ENCODE measurements at places on chromosomes 7 and 10. TPM values are rescaled to one million over a fixed set of nuclear protein-coding genes. Genes with fewer than 3 reads are reported as not detected.

GRCh38 chr10:78247266-78247665 is 213.6 kb downstream of the RPS24 start:
- DNase-seq: no peak
- H3K27me3 ChIP-seq: no peaks in the 10 kb centered on the region
- H3K27ac ChIP-seq: no peak overlapping the region
- no peaks in the 10 kb centered on the region for H3K36me3 ChIP-seq
- peaks cover 34% of the 10 kb centered on the region for H3K4me1 ChIP-seq

DNA sequence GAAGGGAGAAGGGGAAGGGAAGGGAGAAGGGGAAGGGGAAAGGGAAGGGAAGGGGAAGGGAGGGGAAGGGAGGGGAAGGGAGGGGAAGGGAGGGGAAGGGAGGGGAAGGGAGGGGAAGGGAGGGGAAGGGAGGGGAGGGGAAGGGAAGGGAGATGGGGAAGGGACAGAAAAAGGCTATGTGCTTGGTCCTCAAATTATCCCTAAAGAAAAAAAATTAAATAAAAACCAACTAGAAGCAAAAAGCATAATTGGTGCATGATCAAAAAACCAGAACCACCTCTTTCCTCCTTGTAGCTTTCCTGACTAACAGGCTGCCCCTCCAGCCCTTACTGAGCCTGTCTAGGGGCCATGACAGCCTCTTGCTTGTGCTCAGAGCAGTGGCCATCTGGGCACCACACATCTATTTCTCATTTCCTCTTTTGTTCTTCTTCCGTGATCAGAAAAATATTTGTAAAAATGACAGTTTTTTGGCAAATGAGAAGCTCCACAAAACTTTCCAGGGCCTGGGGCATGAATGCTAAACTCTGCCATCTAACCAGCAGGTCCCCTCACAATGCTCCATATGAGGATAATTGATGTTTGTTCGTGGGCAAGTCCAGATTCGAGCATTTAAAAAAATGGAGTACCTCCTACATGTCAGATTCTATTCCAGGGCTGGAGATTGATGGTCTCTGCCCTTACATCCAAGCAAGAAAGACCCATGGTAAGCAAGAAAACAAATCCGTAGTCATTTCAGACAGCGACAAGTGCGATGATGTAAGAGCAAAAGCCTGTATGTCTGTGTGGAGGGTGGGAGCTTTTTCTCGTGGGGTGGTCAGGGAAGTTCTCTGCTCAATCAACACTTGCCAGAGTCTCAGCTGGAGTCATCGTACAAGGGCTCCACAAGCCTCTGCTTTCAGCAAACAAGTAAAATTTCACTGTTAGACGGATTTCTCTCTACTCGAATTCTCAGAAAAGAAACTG is 320.9 kb downstream of the WDR11 start:
- no peak overlapping the region for H3K27ac ChIP-seq
- no peak overlapping the region for H3K4me3 ChIP-seq

- H3K27ac ChIP-seq: no peak overlapping the region
- H3K4me1 ChIP-seq: peaks cover 21% of the 10 kb centered on the region
- peak; percentile 78 for DNase-seq
- no peaks in the 10 kb centered on the region for H3K36me3 ChIP-seq
Measured at GRCh38 chr10:13659887-13660550, 73.3 kb downstream of the PRPF18 start.

FOXI2 gene
- not detected for total RNA-seq

DNA sequence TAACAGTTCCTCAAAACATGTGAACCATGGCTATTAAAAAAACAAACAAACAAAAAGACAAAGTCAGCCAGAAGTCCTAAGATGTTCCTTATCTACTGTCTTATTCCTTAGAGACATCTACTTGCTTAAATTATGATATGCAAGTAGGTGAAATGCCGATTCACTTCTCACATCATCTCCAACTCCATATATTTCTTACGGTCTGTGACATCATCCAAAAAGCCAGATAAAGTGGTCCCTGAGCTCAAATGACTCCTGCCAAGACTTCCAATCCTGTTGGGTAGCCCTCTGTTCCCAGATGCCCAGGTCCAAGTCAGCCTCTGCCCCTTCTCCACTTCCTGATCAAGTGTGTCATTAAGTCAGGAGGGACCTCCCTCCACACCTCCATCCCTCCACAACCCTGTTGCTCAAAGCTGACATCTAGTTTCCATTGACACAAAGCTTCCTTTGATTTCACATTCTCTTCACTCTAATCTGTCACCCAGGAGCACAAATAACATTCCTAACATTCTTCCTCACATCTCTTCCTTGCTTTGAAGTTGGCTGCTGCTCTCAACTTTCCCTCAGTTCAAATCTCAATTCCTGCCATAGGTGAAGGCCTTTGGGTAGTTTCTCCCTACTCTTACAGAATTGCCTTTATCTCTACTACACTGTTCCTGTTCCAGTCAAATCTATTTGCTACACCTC is 56.1 kb upstream of the PDLIM1 start:
- H3K27ac ChIP-seq: no peak overlapping the region
- H3K4me1 ChIP-seq: no peaks in the 10 kb centered on the region
- no peak for DNase-seq
- no peak overlapping the region for H3K4me3 ChIP-seq

GRCh38 chr7:116434820-116435341 is 64.7 kb upstream of the CAV2 start:
- H3K36me3 ChIP-seq: no peaks in the 10 kb centered on the region
- H3K27me3 ChIP-seq: no peaks in the 10 kb centered on the region
- H3K4me1 ChIP-seq: no peaks in the 10 kb centered on the region
- H3K4me3 ChIP-seq: no peak overlapping the region

PPP3CB gene
- total RNA-seq: 38.7 TPM

SLC39A12 gene
- not detected for total RNA-seq

CTAGE4 gene
- total RNA-seq: 0.33 TPM

DNA sequence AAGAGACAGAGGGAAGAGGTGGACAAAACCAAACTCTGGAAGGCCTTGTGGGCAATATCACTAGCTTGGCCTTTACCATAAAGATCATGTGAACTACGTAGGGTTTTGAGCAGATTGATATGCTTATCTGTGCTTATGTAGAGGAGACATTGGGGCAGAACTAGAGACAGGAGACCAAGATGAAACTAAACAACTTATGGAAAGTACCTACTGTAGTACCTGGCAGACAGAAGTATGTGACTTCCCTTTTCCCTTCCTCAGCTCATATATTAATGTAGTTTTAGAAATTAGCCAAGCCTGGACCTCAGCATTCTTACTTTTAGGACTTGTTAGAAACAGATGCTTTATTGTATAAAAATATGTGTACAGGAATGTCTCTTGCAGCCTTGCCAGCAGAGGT is 14.0 kb upstream of the IL6 start:
- H3K27me3 ChIP-seq: no peaks in the 10 kb centered on the region
- DNase-seq: no peak
- H3K4me3 ChIP-seq: no peak overlapping the region
- peaks cover 5% of the 10 kb centered on the region for H3K4me1 ChIP-seq

DNA sequence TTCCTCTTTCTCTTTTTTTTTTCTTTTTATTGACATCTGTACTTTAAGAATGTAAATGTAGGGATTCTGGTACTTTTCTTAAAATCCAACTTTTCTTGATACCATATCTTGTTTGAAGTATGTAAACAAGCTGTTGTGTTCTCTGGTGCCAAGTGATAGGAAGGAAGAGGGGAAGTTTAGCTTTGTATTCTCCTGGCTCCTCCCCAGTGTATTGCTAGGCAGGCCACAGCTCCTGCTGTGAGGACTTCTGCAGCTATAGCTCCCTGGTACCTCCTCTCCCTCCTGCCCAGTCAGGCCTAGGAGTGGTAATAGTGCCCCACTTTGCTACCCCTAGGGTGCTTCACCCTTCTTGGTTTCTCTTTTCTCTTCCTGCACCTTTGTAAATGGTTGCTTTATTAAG is 45.3 kb upstream of the SP8 start:
- H3K4me3 ChIP-seq: no peak overlapping the region
- H3K4me1 ChIP-seq: no peaks in the 10 kb centered on the region
- H3K27ac ChIP-seq: no peak overlapping the region
- DNase-seq: no peak
- H3K27me3 ChIP-seq: no peaks in the 10 kb centered on the region

GRCh38 chr7:23852135-23852534 is 142.1 kb downstream of the STK31 start:
- H3K36me3 ChIP-seq: no peaks in the 10 kb centered on the region
- no peak overlapping the region for H3K27ac ChIP-seq
- DNase-seq: no peak
- H3K27me3 ChIP-seq: no peaks in the 10 kb centered on the region

GRCh38 chr10:4826792-4827324 is 851 bp downstream of the AKR1E2 start:
- peaks cover 11% of the 10 kb centered on the region for H3K27me3 ChIP-seq
- peak overlapping the region; percentile 5 for H3K4me3 ChIP-seq
- no peak for DNase-seq
- peaks cover 11% of the 10 kb centered on the region for H3K4me1 ChIP-seq
- H3K27ac ChIP-seq: no peak overlapping the region

HOXA5 gene
- total RNA-seq: 13.0 TPM

CBLL1 gene
- total RNA-seq: 85.8 TPM

GRCh38 chr7:51457079-51457478 is 140.5 kb upstream of the COBL start:
- no peaks in the 10 kb centered on the region for H3K36me3 ChIP-seq
- H3K4me1 ChIP-seq: no peaks in the 10 kb centered on the region
- no peaks in the 10 kb centered on the region for H3K27me3 ChIP-seq
- H3K4me3 ChIP-seq: no peak overlapping the region
- DNase-seq: no peak

TPST1 gene
- 14.3 TPM for total RNA-seq

GRCh38 chr7:28575241-28575643 is 162.9 kb downstream of the CREB5 start:
- no peak for DNase-seq
- H3K4me3 ChIP-seq: no peak overlapping the region
- H3K27me3 ChIP-seq: no peaks in the 10 kb centered on the region

- H3K27me3 ChIP-seq: no peaks in the 10 kb centered on the region
- H3K4me1 ChIP-seq: no peaks in the 10 kb centered on the region
- no peak for DNase-seq
- no peak overlapping the region for H3K27ac ChIP-seq
Measured at GRCh38 chr7:80884511-80885195, 34.2 kb downstream of the SEMA3C start.

EIF3B gene
- total RNA-seq: 197 TPM

All from natural killer cell (primary cell).